ENCODE measurements at places on chromosomes 2 and 18. TPM values are rescaled to one million over a fixed set of nuclear protein-coding genes. Genes with fewer than 3 reads are reported as not detected.

Gene HOXD12
- total RNA-seq, result not detected

Gene GTF2A1L
- total RNA-seq, result not detected

Gene DSG3
- not detected for total RNA-seq

Gene C1QL2
- not detected for total RNA-seq

Gene ALPI
- not detected for total RNA-seq

Gene CD207
- not detected for total RNA-seq

Gene TLX2
- not detected for total RNA-seq

Gene AGXT
- total RNA-seq, result not detected

Gene HOXD1
- not detected for total RNA-seq

Gene TTL
- total RNA-seq, result 47.9 TPM

Gene ABCB11
- total RNA-seq, result 0.13 TPM

DNA sequence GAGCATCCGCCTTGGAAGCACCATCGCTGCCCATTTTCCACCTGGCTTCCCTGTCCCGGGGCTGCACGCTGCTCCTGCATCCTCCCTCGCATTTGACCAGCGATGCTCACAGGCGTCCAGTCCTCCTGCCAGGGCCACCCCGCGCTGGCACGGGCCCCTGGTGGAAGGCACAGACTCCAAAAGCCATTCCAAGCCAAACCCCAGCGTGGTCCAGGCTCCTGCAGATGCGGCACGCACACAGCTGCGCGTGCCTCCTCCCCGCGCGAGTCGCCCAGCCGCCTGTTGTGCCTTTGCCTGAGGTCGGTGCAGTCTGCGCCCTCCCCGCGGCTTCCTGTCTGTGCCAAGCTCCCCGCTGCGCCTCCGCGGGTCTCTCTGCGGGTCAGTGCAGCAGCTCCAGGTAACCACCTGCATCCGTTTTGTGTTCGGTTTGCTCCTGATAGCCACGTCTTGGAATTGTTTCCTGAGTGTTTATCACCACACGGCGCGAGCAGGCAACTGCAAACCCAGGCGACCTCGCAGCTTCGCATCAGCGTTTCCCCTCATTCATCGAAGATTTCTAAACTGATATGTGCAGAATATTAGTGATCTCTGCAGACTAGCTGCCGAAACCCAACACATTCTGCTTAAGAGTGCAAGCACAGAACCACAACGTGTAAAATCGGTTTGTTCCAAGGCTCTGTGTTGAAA, 65.2 kb upstream of the SALL3 start:
- DNase-seq, result no peak

DNA sequence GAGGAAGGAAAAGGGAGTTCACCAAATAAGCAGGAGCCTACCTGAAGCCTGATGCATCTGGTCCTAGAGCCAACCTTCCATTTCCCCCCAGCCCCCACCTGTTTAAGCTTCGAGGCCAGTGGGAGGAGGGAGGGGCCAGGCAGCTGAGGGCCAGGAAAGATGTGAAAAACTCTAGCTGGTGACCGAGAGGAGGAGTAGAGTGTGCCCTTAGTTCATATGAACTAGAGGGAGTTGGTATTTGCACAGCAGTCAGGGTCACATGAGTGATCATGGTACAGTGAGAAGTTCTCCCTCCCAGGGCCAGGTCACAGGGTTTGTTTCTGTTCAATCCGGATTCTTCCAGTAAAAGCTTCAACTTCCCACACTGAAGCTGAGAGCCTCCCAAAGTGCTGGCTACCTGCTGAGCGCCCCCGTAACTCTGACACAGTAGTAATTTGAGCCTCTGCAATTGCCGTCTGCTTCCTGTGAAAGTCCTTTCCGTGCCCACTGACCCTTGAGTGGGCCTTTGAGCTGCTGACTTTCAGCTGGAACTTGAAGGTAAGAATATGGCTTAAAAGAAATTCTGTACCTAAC, at the start of gene SULT1C2:
TSS of gene SULT1C2 (plus strand) at position 362 of the 573 bp plus-strand sequence. CDS start 4,773 bp downstream, outside the sequence.
- DNase-seq, result no peak

DNA sequence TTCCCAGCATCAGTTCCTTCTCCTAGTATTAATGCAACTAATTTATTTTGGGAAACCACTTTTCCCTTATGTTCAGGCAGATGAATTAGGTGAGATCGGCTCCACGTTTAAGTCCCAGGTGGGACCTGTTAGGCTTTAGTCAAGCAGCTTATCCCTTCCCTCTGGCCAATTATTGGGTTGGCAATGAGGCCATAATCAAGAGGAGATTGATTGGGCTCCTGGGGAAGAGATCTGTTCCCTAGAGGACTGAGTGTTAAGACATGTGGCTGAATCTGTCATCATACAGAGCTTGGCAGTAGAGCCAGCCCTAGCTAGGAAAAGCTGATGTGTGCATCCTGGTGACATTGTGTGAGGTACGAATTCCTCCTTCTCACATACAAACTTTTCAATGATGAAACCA, 104.4 kb downstream of the PTH2R start:
- no peak for DNase-seq

DNA sequence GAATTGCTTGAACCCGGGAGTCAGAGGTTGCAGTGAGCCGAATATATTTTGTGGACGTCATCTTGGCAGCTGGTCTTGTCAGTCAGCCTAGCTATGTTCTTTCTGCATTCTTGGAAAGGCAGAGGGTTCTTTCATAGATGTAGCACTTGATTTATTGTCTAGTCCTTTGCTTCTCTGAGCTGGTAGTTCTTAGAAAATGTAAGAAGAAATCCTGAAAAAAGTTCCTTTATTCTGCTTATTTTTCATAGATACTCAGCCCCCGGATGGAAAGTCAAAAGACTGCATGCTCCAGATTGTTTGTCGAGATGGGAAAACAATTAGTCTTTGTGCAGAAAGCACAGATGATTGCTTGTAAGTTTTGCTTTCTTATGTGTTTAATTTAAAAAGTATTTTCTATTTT, 21.3 kb downstream of the PLEKHB2 start:
- DNase-seq, result no peak

- no peak for DNase-seq
Observed at GRCh38 chr18:1392046-1392445, 487.4 kb downstream of the ADCYAP1 start.

DNA sequence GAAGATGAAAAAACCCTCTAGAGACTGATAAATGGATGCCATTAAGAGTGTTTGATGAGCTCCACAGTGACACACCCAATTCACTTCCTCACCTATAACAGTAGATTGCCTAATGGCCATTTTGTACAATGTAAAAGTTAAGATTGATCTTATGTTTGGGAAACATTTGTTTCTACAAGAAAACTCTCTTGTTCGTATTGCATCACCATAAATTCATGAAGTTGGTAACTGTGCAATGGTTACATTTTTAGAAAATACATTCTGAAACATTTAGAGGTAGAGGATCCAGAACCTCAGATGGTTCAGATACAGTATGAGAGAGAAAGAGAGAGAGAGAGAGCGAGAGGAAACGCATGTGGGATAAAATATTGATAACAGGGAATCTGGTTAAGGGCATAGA, 31.8 kb downstream of the DAPL1 start:
- no peak for DNase-seq

DNA sequence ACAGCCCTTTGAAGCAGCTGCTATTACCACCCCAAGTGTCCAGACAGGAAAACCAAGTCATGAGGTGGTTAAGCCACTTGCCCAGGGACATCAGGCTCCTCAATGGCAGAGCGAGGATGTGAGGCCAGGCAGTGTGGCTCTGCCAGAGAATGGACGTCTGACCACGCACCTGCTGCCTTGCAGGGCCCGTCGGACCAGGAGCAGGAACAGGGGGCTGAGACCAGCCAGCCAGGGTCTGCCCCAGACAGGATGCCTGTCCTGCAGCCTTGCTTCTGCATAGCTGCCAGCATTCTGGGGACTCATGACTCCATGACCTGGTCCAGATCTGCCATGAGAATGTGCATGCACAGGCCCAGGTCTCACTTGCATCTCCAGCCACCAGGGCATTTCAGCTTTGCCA, 52.0 kb downstream of the BCL2L11 start:
- no peak for DNase-seq

DNA sequence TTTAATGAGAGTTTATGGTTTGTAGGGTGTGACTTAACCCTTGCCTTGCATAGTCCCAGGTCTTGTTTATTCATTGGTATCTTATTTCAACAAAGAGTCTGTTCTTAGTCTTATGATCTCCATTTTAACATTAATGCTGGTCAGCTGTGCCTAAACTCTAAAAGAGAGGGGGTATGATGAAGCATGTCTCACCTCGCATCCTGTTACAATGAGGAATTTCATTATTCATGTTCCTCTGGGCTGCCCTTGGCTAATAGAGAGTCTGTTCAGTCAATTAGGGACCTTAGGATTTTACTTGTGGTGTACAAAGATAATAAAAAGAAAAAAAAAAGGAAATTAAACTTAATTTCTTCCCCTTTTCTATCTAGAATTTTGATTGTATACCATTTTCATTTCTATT, 831.9 kb upstream of the CDH2 start:
- DNase-seq, result no peak

GRCh38 chr2:98479959-98480524, 35.4 kb downstream of the INPP4A start:
- DNase-seq, result peak; percentile 81

DNA sequence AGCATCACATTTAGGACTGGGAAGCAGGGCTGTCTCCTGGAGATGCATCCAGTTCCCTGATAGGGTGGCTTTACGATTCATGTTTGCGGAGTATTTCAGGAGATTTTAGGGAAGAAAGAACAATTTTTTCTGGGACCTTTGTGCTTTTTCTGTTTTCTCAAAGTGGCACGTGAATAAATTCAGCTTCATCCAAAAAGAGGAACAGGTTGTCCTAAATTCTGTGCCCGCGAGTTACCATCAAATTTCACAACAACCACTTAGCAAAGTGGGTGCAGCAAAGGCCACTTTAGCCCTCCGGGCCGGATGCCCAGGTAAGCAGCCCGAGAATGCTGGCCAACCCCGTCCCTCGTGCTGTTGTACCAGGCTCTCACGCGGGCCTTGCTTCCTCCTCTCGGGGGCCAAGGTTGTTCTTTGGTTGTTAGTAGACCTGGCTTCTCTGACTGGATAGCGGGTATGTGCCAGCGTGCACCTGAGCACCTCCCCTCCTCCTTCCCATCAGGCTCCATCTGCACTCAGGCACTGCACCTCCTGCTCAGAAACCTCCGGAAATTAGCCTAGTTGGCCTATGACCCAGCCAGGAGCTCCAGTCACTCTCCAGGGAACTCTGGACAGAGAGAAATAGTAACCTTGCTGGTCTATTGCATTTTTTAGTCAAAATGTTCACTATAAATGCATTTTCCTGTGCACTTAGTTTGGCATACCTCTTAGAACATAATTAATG, 83.0 kb downstream of the CMPK2 start:
- no peak for DNase-seq

DNA sequence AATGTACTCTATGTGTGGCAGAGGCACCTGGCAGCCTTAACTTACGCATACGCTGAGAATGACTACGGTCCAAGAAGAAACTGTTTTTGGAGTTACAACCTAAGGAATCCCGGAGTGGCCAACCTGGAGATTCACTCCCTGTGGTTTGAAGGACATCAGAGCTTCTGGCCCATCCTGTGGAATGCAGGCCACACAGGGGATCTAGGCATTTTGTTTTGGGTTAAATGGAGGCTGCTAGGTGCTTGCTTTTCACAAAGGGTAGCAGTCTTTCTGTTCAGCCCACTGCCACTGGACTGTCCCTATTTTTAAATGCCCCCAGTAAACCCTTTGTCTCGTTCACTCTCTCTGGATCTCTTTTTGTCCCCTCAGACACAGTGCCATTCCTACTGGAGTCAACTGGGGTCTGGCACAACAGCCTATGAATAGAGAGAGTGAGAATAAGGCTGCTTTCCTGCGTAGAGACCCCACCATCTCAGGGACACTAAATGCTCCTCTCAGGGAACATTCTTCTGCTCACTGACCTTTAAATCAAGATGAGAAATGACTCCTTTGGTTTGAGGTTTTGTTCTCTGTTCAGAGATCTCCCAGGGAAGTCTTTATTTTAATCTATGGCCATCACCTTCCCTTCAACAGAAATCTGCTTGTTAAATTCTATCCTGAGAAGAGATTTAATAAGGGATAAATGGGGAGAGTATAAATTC, 124.9 kb downstream of the B3GNT2 start:
- DNase-seq, result no peak

- DNase-seq, result no peak
Observed at GRCh38 chr2:150309311-150310080, 178.0 kb downstream of the RND3 start.

DNA sequence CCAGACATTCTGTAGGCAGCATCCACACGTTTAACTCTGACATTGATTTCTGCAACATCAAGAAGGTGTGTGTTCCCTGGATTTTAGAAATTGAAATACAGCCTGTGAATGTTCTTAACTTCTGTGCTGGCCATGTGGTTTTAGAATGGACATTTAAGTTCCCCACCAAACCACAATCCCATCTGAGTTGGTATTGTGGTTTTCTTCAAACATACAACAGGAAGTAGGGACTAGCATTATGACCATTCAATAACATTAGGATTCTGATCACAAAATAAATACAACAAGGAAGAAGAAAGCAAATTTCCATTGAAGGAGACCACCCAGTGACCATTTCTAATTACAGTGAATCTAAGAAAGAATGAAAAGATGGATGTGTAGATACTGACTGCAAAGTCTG, 51.2 kb downstream of the MAP3K20 start:
- DNase-seq, result no peak

- DNase-seq, result no peak
Observed at GRCh38 chr2:43572244-43572643, 23.6 kb downstream of the THADA start.

- DNase-seq, result no peak
Observed at GRCh38 chr2:1494257-1494656, 81.0 kb downstream of the TPO start.

GRCh38 chr2:29057006-29057405, 17.3 kb downstream of the PCARE start:
- DNase-seq, result no peak

- no peak for DNase-seq
Observed at GRCh38 chr2:145040433-145040832, 520.5 kb upstream of the ZEB2 start.

GRCh38 chr18:12883372-12883683, 709 bp downstream of the PTPN2 start:
- DNase-seq, result no peak

DNA sequence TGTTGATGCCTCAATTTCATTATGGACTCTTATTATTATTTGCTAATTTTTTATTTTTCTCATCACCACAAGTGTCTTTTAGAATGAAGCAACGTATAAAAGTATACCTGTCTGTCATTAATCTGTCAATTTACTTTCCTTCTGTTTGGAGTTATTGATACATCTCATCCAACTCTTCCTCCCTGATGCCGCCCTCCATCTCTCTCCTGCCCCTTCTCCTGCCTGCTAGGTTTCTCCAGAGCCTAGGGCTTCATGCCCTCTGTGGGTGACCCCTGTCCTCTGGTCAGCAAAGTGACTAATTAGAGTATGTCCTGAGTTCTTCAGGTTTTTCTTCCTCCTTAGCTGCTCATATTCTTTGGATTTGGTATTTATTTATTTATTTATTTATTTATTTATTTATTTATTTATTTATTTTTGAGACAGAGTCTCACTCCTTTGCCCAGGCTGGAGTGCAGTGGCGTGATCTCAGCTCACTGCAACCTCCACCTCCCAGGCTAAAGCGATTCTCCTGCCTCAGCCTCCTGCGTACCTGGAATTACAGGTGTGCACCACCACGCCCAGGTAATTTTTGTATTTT, 162.5 kb upstream of the MYCN start:
- DNase-seq, result no peak

Measured in Right ventricle myocardium superior (tissue), 1 donor.